Stimulated activated CD8-positive, alpha-beta memory T cell treated with anti-CD3 and anti-CD28 coated beads, Interleukin-7, amount 100 ng/mL, for 24 hours (primary cell): ENCODE measurements at places on chromosomes 1 and 21.

GRCh38 chr1:39570477-39571177 lies 6.0 kb downstream of the PABPC4 start:
- no peak for DNase-seq

DNA sequence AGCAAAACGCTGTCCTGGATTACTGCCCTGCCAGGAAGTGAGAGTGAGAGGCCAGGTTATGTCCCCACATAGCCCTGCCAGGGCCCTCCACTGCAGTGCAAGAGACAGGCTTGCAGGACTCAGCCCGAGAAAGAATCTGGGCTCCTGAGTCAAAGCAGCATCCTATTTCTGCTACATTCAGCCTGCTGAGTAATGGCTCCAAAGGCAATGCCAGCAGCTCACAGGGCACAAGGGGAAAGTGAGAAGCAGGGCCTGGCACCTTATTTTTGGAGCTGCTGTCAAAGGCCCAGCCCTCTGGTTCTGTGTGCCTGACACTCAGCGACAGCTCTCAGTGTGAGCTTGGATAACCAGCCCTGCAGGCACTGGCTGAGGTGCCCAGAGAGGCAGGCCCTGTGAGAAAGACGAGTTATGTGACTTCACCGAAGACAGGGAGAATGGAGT lies 83.9 kb downstream of the DTL start:
- no peak for DNase-seq

- DNase-seq = no peak
Observed at GRCh38 chr1:157659576-157660247, 40.9 kb downstream of the FCRL3 start.

DNA sequence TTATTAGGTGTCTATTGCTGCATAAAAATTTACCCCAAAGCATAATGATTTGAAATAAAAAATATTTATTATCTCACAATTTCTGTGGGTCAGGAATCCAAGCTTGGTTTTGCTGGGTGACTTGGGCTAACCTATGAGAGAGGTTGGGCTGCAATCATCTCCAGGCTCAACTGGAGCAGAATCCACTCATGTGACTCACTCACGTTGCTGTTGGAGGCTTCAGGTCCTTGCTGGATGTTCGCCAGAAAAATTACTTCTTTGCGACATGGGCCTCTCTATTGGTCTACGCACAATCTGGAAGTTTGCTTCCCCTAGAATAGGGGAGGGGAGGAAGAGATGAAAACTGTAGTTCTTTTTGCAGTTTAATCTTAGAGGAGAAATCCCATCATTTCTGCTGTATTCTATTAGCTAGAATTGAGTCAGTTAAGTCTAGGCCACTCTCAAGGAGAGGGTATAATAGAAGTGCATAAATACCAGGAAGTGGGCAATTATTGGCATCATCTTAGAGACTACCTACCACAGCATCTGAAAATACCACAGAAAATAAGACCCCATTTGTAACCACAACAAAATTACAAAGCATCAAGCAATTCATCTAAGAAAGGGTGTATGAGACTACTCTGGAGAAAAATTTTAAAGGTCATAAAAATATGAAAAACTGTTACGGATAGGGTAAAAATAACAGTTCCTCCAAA lies 5.7 kb upstream of the FASLG start:
- DNase-seq = no peak

- DNase-seq = no peak
Observed at GRCh38 chr1:63323865-63324778, 1.8 kb downstream of the FOXD3 start.

DNA sequence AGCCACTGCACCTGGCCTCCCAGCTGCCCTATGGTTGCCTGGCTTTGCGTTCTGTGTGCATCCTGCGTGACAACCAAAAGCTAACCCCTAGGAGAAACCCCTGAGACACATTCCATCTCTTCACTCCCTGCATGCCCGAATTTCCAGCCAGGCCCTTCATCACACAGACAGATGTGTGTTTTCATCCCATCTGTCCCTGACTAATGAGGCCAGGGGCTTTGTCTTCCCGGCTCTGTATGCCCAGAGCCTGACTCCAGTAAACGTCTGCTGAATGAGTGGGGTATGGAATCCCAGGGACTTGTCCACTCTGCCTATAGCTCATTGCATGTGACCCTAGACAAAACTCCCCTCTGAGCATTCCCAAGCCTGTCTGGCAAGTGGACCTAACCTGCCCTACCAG lies 9.6 kb downstream of the ESPN start:
- no peak for DNase-seq

GRCh38 chr1:201539561-201540431 lies 869 bp downstream of the NAV1 start:
- no peak for DNase-seq

- DNase-seq = no peak
Observed at GRCh38 chr1:186858923-186859322, 30.2 kb downstream of the PLA2G4A start.

- no peak for DNase-seq
Observed at GRCh38 chr1:163768576-163768975, 446.8 kb downstream of the NUF2 start.

DNA sequence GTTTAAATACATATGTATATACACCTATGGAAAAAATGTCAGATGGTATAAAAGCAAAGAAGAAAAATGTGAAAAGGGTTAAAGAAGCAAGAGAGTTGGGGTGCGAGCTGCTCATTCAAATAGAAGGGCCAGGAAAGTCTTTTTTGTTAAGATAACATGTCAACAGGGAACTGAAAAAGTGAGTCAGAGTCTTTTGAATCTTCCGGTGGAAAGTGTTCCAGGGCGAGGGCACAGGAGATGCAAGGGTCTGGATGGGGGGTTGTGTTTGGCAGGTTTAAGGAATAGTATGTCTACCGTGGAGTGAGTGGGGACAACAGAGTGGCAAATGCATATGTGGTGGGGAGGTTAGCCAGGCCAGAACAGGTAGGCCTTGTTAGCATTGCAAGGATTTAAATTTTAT lies 22.2 kb upstream of the GNG12 start:
- no peak for DNase-seq

DNA sequence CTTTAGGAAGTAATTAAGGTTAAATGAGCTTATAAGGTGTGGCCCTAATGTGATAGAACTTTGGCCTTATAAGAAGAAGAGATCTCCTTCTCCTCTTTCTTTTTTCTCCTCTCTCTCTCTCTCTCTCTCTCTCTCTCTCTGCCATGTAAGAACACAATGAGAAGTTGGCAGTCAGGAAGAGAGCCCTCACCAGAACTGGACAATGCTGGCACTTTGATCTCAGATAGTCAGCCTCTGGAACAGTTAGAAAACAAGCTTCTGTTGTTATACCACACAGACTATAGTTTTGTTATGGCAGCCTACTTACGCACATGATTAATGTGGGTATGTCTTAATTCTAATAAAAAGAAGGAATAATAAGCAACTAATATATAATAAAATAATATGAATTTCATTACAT lies 444.2 kb upstream of the LRRC7 start:
- no peak for DNase-seq

GRCh38 chr1:86015375-86015774 lies 141.2 kb downstream of the COL24A1 start:
- DNase-seq = no peak

DNA sequence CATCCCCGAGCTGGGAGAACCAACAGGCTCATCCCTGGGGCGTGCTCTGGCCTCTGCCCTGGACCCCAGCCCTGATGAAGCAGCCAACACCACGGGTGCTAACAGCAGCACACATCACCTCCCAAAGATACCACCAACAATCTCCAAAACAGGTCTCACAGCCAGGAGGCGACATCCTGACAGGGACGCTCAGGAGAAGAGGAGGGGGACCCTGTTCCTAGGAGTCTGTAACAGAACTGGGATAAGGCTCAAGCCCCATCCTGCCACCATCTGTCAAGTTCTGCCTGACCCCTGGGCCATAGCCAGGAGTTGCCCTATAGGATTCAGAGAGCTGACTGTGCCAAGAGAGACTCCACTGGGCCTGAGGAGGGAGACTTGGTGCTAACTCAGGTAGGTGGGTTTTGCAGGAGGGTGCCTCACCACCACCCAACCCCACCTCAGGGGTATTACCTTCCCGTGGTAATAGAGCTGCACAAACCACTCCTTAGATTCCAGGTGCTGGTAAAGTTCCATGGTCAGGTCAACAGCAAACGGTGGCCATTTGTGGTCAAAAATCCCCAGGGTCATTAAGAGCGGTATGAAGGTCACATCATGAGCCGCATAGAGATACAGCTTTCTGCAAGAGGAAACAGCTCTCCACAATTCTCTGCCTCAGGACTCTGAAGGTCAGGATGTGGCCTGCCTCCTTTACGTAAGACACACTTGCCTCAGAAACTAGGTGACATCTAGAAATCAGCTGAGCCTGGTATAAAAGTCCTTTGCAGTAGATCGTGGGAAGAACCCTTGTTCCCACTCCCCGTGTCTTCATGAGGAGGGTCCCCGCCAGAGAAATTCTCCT lies 22.3 kb downstream of the ACP6 start:
- DNase-seq = no peak

- no peak for DNase-seq
Observed at GRCh38 chr1:233233508-233234040, 62.0 kb downstream of the PCNX2 start.

- no peak for DNase-seq
Observed at GRCh38 chr21:29185633-29186032, 55.2 kb downstream of the MAP3K7CL start.

DNA sequence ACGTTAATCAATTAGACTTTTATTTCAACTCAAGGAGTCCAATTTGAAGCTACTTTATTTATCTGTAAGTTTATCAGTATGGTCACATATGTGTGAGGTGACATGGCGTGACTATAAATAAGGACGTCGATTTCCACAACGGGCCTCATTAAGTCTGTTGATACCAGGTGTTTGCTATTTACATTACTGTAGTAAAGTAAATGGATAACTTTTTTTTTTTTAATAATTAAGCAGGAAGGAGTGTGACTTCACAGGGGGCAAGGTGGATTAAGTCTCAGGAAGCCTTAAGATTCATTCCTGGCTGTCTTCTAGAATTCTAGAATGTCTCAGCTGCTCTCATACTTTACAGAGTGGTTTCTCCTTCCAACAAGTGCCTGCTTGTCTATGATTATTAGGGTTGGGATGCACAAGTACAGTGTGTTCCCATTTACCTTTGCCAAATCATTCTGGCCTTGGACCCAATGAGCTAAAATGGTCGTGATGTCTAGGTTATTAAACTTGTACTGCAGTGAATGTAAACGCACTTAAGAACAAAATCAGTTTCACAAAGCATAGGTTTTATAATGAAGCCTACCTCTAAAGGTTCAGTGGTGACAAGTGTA lies 15.5 kb downstream of the MAP3K7CL start:
- DNase-seq = no peak

GRCh38 chr1:226938903-226939437 lies 1.1 kb upstream of the COQ8A start:
- no peak for DNase-seq

- DNase-seq = no peak
Observed at GRCh38 chr1:233796146-233796783, 108.2 kb upstream of the SLC35F3 start.

DNA sequence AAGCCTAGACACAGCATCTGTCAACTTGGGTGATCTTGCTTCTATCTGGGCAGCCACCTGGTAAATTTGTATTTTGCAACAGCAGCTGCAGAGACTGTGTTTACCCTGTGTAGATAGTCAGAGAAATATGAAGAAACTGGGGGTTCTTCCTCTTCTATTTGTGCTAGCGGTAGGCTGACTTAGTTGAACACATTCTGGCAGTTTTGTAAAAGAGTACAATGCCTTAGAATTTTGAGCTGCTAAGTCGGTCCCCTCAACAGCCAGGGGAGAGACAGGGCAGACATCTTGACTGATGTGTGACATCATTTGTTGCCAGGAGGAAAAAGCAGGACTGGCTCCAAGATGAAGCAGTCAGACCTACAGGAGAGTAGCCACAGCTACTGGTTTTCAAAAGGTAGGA lies 53.7 kb downstream of the KCNJ6 start:
- DNase-seq = no peak

DNA sequence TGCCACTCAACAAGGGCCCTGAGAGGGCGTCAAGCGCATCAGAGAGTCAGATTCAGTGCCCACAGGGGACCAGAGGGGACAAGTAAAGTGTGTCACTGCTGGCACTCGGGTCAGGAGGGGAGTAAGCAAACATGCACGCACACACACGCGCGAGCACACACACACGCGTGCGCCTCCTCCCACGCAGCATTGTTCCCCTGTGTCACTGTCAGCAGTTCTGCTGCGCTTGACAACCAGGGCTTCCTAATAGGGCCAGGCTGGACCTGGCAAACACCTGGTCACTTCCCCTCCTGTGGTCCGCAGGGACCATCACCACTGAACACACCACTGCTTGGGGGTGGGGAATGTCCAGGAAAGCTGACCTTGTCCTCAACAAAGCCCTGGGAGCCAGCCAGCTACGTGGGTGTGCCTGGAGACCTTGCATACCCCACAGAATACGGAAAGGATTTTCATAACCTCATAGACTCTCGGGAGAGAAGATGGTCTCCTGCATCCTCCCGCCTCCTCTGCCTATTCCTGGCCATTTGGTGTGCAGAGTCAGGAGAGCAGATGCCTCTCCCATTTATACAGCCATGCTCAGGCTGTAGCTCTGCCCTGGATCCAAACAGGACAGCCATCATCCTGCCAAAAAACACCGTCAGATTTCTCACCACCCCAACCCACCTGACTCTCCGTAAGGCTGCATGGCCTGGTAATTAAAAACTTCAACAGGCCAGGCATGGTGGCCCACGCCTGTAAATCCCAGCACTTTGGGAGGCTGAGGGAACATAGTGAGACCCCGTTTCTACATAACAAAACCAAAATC lies 73.2 kb downstream of the SSBP3 start:
- no peak for DNase-seq

GRCh38 chr1:230977761-230978490 lies 735 bp downstream of the TTC13 start:
- DNase-seq = peak; percentile 3

DNA sequence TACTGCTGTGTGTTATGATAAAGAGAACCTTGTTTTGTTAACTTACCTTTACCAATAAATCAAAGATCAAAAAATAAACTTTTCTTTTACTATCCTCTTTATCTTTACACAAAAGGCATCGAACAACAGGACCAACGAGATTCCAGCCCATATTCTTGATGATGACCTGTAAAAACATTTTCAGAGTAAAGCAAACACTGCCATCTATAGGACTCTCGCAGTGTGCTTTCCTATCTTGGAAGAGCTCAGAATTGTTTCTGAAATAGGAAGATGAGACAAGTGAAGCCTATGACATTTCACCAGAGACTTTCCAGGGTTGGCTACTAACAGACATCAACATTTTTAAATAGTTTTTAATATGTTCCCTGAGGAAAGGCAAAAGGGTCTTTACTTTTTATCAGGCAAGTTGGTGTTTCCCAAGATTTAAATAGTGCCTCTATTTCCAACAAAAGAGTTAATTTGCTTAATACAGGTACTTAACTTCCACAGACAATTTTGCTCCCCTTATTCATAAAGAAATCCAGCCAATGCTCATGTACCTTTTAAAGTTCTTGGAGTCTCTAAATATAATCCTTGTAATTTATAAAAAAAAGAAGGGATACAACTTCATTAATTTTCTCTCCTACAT lies 7.3 kb downstream of the GLMN start:
- DNase-seq = no peak
